ENCODE measurements at places on chromosomes 5 and 9.

DNA sequence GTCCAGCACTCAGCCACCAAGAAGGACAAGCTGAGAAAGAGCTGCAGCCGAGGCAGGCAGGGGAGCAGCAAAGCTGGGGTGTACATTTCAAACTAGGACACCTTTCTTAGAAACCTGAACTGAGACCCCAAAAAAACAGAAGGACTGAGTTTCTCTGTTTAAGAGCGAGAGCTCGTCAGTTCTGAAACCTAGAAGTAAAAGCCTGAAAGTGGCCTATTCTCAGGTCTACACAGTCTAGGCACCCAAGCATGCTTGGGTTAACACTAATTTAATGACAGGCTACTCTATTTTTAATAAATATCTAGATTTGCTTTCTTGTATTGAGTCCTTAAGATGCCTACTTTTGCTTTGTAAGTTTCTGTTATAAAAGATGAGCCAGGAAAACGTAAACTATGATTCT lies 49.0 kb upstream of the TLE4 start:
- no peak for DNase-seq

GRCh38 chr9:6757132-6757455 lies 679 bp upstream of the KDM4C start:
- peak; percentile 46 for DNase-seq

- no peak for DNase-seq
Measured at GRCh38 chr5:92401-93220, 643 bp downstream of the PLEKHG4B start.

DNA sequence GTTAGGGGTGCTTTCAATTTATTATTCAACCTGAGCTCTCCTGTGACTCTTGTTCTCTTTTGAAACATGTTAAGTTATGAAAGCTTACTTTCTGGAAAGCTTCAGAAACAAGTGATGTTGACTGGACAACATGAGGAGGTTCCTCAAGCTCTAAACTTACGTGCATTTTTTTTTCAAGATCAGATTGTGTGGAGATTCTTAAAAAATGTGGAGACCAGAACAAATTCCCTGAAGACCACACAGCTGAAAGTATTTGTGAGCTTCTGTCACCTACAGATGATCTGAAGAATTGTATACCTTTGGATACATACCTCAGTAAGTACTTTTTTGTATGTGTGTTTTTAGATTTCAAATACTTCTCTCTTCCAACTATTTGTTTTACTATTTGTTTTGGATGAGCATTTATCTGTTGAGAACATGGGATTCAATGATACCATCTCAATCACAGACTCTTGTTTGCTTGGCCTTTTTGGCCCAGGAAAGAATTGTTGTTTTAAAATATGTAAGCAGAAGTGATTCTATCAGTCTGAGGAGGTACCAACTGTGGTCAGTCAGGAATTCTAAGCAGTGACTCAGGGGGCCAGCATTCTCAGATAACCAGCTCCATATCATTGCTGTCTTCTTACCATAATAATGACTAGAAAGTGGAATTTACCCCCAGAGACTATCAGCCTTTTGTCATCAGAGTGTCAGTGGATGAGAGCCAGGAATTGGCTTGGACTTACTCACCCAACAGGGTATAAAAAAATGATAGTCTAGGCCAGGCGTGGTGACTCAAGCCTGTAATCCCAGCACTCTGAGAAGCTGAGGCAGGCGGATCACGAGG lies 34.4 kb upstream of the GLIPR2 start:
- no peak for DNase-seq

DNA sequence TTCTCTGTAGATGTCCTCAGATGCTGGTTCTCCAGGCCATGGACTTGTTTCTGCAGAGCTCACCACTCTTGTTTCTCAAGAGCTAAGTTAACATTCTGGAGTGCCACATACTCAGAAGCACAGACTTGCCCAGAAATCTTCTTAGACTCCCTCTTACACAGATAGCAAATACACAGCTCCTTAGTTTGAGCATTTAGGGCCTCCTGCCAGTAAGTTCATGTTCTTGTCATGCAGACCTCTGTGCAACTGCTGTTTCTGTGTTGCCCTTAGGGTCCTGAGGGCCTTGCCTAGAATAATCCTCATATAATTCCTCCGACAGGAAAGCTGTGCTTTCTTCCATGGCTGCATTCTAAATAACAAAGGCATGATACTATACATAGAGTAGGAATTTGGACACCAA lies 1.3 kb upstream of the PTPDC1 start:
- no peak for DNase-seq

DNA sequence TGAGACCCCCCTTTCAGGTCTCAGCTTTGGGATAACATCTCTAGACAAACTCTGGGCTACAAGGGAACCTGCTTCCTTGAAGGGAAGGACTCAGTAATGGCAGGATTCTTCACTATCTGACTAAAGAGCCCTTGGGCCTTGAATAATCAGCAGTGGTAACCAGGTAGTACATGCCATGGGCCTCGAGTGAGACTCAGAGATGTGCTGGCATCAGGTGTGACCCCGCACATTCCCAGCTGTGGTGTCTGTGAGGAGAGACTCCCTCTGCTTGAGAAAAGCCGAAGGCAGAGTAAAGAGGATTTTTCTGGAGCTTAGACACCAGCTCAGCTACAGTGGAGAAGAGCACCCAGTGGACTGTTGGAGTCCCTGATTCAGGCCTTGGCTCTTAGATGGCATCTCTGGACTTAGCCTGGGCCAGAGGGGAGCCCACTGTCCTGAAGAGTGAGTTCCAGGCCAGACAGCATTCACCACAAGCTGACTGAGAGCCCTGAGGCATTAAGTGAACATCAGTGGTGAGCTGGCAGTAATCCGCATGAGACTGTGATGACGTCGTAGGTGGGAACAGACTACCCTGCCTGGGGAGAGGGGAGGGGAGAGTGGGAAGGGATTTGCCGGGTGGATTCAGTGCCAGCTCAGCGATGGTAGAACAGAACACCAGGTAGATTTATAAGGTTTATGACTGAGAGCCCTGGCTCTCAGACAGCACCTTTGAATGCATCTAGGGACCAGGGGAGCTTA lies 5.3 kb upstream of the ZNF782 start:
- no peak for DNase-seq

DNA sequence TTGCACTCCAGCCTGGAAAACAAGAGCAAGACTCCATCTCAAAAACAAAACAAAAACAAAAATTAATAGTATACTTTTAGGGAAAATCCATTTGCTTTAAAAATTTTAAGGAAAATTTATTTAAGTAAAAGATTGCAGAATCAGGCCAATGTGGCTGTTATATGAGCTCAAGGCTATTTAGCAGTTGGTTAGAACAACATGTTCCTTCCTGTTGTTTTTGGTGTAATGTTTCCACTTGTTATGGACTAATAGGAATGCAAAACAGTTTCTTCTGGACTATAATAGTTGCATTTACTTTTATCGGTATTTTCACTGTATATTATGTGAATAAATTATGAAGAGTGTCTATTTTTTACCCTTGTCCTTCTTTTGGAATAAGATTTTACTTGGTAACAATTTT lies 3.0 kb upstream of the CDC42SE2 start:
- DNase-seq: no peak

- no peak for DNase-seq
Measured at GRCh38 chr5:94645053-94645452, 26.6 kb downstream of the SLF1 start.

DNA sequence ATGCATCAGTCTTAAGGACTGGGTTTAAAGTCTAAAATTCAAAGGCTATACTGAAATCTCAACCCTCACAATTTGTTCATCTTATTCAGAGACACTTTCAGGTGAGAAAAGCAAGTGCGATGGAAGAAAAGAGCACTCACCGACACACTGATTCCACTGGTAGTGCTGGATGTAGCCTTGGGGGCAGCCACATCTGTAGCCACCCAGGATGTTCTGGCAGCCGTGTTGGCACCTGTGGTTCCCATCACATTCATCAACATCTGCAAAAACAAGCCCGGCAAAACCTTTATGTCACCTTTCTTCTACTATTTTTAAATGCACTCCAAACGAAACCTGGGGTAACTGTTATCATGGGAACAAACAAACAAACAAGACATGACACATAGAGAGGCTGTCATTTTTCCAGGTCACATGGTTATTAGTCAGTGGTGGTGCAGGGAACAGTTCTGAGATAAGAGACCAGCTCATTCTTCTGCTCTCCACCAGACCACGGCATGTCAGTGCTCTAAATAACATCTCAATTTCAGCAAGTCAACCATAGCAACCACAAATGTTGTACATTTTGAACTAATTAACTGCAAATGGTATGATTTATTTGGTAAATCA lies 188.4 kb downstream of the SLC12A2 start:
- DNase-seq: no peak

- DNase-seq: no peak
Measured at GRCh38 chr5:116773926-116774325, 199.3 kb upstream of the SEMA6A start.

GRCh38 chr5:131488463-131488862 lies 146.6 kb downstream of the RAPGEF6 start:
- DNase-seq: no peak

GRCh38 chr9:121271368-121272341 lies 3.7 kb downstream of the GSN start:
- DNase-seq: no peak

DNA sequence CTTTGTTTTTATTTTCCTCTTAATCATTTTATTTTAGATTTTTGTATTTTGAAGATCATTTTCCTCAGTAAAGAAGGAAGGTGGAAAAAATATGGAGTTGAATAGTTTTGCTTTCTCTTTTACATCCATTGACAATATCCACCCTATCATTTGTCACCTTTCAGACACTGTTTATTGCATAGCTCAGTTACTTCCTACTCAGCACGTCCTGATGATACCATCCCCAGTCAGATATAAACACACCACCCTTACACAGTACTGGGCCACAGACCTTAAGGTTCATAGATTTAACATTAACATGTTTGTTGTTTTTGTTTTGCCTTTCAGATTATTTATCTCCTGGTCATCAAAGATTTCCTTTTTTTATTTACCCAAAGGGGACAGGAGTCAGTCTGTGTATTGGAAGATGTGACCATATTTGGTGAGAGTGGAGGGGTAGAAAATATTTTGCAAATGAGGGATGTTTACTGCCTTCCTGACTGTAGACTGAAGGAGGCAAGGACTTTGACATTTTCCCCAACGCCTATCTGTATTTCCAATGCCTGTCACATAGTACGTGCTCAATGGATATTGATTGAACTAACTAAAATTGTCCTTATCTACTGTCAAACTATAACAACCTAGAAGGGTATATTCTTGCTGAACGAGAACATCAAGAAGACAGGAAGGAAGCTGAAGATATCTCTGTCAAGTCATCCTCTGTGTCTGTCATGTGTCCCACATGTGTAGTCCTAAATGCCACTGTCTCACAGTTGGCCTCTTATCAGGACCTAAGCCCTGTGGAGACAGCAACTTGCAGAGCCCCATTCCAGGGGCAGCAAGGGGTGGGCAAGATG lies 15.6 kb downstream of the STX17 start:
- no peak for DNase-seq
